Endothelial cell of umbilical vein (primary cell): ENCODE measurements at places on chromosomes 2 and 18.

- no peak for DNase-seq
Observed at GRCh38 chr18:6249788-6250187, 164.9 kb downstream of the L3MBTL4 start.

DNA sequence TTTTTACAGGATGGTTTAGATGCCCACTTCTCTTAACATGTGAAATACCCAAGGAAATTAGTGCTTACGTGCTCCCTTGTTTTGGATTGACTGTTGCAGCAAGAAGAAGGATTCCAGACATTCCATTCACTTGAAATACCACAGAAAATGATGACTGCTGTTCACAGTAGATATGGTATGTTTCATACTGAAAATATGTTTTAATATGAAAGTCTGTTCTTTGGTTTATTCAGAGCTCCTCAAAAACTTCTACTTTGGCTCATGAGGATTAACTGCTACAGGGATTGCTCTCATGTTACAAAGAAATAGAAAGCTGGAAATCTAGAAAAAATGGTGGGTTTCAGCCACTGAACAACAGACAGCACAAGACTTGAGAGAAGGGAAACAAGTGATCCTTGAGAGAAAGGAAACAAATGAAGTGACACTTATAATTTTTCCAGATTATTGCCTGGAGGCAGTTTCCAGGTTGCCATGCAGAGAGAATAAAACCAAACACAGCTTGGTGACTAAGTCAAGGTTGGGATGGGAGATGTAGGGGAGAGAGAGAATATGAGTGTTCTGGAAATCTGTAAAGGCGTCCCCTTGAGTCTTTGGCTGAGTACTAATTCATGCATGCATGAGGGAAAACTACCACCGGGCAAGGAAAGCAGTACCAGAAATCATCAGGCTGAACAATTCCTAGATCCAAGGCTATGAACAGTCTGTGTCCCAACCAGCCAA, 348.1 kb downstream of the CLIP4 start:
- no peak for DNase-seq

DNA sequence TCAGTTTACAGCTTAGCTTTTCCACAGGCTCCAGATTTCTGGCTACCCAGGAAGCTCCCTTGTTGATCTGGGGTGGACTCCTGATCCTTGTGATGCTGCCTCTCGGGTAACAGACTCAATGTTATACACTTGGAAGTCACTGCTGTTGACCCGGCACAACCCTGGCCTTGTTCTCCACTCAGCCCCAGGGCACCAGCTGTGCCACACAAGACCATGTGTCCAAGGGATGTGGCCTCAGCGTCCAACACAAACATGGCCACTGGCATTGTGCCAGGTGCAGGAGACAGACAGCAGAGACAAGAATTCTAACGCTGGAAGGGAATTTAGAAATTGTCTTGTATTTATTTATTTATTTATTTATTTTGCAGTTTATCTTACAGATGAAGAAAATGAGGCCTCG, 39.0 kb upstream of the PPP4R1 start:
- DNase-seq = peak; percentile 70

DNA sequence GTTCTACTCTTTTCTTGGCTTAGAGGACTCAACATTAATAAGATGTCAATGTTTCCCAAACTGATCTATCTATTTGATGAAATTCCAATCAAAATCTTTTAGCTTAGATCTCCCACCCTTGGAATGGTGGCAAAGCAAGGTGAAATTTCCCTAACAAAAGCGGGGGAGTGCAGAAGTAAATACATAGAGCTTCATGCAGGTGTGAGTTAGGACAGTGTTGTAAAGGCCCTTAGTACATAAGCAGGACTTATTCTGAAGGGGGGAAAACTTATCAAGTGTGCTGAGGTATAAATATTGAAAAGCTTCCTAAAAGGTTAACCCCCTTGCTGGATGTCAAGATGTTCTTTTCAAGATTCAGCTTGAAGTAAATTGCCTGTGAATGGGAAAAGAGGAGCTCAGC, 608.6 kb upstream of the CELF4 start:
- DNase-seq = no peak

GRCh38 chr2:170533156-170533555, 182.0 kb upstream of the SP5 start:
- no peak for DNase-seq

DNA sequence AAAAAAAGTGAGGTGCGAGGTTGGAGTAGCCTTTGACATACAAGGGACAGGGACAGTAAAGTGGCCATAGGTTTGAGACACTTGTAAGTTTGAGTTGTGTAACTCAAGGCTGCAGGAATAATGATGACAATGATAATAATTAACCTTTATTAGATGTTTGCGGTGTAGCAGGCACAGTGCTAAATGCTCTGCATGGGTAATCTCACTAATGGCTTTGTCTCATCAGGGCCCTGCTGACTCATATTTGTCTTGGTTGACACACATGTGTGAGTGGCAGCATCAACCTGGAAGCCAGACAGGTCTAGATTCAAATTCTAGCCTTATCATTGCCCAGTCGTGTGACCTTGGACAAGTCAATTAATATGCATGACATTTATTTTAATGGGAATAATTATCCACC, 126.2 kb downstream of the FSHR start:
- no peak for DNase-seq

DNA sequence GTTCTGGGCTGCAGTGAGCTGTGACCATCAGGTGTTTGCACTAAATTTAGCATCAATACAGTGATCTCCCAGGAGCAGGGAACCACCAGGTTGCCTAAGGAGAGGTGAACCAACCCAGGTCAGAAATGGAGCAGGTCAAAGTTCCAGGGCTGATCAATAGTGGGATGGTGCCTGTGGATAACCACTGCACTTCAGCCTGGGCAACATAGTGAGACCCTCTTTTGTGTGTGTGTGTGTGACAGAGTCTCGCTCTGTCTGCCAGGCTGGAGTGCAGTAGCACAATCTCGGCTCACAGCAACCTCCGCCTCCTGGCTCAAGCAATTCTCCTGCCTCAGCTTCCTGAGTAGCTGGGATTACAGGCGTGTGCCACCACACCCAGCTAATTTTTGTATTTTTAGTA, 163.7 kb upstream of the SERTAD2 start:
- DNase-seq = no peak

DNA sequence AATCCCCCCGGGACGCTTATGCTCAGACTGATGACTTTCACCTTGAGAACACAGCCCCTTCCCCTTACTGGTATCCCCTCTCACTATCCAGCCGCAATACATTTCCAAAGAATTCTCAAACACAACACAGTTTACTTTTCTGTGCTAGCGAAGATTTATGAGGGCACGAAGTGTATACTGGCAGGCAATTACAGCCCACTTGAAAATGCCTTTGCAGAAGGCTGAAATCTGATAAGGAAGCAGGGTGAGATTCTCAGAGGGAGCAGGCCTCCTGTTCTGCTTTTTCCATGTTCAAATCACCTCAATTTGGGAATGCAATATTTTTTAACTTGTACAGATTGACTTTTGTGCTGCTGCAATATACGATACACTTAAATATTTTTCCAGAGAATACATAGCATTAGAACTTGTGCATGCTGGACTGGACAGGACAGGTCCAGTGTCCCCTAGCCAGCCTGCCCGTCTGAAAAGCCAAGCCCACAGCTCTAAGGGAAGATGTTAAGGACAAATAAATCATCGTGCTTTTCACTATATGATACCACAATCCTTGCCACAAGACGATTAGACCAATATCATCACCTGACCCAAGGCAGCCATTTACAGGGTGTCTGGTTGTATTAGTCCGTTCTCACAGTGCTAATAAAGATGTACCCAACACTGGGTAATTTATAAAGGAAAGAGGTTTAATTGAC, 262.1 kb downstream of the EPHA4 start:
- DNase-seq = no peak

GRCh38 chr2:185338104-185338503, 400.5 kb upstream of the FSIP2 start:
- no peak for DNase-seq

GRCh38 chr2:199404841-199405240, 52.9 kb downstream of the SATB2 start:
- no peak for DNase-seq

- no peak for DNase-seq
Observed at GRCh38 chr18:56962322-56962721, 184.6 kb upstream of the BOD1L2 start.

DNA sequence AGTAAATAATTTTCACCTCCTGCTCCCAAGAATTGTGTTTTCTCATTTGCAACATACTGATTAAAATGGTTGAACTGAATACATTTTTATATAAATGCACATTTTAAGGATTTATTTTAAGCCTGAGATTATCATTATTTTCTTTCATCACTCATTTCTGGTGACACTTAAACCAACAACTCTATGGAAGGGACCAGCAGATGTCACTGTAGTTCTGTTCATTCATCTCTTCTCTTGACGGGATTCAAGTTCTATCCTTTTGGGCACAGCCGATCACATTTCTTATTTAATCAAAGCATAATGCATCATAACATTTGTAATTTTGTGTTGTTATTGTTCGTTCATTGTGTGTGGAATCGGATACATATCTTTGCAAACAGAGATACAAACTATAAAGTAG, 417.9 kb downstream of the HRH4 start:
- peak; percentile 75 for DNase-seq

GRCh38 chr2:3127710-3128109, 249.9 kb downstream of the EIPR1 start:
- no peak for DNase-seq

DNA sequence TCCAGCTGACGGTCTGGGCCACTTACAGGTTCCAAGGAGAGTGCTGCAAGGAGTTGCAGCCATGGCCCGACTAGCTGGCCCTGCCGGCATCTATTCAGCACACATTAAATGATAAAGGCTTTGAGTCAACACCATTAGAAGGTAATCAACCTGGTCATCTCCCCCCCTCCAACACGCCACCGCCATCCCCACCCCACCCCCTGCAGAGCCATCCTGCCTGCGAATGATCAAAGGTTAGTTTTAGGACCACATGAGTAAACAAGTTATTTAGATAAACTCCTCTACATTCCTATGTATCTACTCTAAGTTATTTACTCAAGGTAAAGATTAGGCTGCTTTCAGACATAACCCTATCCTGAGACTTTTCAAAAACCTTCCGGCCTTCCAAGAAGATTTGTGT, 349.3 kb upstream of the SLC39A10 start:
- DNase-seq = no peak

- DNase-seq = no peak
Observed at GRCh38 chr18:23580677-23581367, 5.5 kb downstream of the NPC1 start.

DNA sequence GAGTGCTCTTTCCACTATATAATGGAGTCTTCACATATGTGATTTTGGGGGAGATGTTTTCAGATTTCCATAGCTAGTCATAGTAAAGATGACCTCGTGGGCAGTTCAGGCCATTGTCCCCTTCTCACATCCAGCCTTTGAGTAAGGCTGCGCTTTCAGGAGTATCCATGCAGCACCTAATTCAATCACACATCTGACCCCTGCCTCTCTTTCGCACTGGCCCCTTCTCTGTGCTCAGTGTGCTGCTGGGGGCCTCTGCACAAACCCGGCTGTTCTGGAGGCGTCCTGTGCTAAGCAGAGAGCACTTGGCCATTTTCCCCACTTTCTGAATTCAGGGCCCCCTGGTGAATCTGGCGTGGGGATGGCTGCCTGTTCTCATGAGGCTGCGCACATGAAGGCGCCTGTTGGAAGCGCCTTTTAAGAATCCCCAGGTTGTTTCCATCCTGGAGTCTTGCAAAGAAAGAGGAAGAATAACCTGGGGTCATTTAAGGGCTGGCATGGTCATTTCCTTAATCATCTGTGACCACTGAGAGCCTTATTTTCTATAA, 96.0 kb upstream of the ALPP start:
- no peak for DNase-seq

GRCh38 chr2:234478121-234478858, 18.6 kb downstream of the ARL4C start:
- DNase-seq = no peak

DNA sequence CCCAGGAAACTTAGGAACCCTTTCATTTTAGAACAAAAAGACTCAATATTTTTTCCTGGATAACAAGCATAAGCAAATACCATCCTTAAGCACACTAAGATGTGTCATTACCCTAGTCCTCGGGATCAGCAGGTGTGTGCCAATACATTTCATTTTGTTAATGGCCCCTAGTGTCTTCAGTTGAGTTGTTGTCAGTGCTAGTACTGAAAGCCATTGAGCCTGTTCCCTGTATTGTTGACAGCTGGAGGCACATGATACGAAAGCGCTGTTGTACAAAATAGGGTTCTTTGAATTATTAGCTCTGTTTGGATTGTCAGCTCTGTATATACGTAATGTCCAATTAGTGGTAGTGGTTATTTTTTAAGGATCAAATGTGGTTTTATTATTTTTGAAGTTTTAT, 29.5 kb downstream of the VAPA start:
- DNase-seq = no peak

DNA sequence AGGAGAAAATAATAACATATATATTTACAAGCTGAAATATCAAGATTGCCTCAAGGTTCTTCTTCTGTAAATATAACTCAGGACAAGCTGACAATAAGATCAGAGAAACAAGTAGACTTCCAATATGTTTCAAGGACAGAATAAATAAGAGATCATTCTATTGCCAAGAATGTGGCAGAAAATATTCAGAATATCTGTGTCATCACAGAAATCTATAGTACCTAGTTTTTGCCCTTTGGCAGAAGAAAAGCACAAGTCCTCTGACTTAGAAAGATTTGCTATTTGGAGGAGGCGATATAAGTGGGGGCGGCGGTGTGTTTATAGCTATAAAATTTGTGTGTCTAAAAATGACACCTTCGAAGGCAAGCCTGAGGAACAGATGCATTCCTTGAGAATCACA, 34.3 kb downstream of the ARHGAP15 start:
- no peak for DNase-seq

- peak; percentile 44 for DNase-seq
Observed at GRCh38 chr2:240232961-240233884, 92.8 kb upstream of the OTOS start.

DNA sequence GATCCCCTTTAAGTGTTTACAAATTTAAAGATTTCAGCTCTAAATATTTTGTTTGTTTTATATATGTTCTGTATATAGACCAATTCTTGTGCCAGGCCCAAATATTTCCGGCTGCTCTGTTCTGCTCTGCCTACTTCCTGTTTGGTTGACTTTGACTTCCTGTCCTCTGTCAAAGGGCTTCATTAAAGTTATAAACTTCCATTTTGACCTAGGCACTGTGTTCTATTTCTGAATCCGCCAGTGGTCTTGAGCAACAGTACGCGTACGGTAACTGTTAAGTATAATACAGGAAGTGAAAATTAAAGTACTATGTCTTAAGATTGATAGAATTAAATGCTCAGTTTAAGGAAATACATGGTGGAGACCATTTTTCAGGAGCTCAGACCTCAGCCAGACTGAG, 13.5 kb upstream of the REL start:
- DNase-seq = no peak

DNA sequence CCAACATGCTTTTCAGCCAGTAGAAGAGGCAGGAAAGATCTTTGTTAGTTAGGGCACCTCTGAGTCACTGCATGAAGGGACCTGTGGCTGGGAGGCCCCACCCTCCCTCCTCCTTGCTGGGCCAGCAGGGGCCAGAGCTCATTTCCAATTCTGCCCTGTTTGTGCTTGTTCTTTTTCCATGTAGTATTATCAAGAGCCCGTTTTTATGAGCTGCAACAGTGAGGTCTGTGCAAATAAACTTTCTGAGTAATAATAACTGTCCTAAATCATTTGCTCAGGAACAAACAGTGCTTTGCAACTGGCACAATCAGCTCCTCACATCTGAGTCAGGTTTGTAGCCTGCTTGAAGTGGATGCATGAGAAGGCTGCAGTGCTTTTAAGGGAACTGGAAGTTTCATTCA, 128.0 kb downstream of the ARL4C start:
- DNase-seq = no peak

GRCh38 chr18:42033137-42033810, 78.2 kb downstream of the PIK3C3 start:
- DNase-seq = no peak

- DNase-seq = no peak
Observed at GRCh38 chr18:39191058-39191457, 1625.5 kb upstream of the CELF4 start.
